Neural progenitor cell (in vitro differentiated cells): ENCODE measurements at places on chromosomes 5 and 9. TPM values are rescaled to one million over a fixed set of nuclear protein-coding genes. Genes with fewer than 3 reads are reported as not detected.
A peak's percentile ranks its signal among the peaks of the same experiment; 100 is the strongest.

WDR31 gene
- 2.5 and 3.2 TPM in 2 replicates for total RNA-seq

DNA sequence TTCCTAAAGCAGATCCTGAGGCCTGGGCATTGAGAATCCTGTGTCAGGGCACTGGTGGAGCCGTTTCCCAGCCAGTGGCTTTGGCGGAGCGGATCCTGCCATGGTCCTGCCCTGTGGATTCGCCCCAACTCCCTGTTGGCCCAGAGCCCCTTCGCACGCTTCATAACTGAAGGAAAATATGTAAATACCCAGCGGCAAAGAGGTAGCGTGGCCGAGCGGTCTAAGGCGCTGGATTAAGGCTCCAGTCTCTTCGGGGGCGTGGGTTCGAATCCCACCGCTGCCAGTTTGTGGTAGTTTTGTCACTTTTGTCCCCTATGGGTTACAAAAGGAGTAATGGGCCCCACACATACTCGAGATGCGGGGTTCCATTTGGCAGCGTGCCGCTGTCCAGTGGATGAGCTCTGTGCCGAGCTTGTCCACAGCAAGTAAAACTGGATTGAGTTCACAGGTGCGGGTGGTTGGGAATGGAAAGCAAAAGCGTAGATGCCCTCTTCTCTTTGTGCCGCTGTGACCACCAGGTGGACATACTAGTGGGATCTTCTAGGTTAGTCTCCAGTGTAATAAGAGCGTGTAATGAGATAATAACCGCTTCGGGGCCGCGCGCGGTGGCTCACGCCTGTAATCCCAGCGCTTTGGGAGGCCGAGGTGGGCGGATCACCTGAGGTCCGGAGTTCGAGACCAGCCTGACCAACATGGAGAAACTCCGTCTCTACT lies 17.3 kb downstream of the TRIM7 start:
- H3K4me1 ChIP-seq, result peaks cover 2% of the 10 kb centered on the region
- H3K36me3 ChIP-seq, result no peaks in the 10 kb centered on the region
- no peak overlapping the region for H3K27ac ChIP-seq
- peak; percentile 84 for DNase-seq
- H3K27me3 ChIP-seq, result peaks cover 31% of the 10 kb centered on the region

RFESD gene
- 3.6 and 4.4 TPM in 2 replicates for total RNA-seq

- no peak overlapping the region for H3K27ac ChIP-seq
- no peaks in the 10 kb centered on the region for H3K4me1 ChIP-seq
- H3K4me3 ChIP-seq, result no peak overlapping the region
- no peaks in the 10 kb centered on the region for H3K27me3 ChIP-seq
These were observed 298.5 kb upstream of the CDH18 start for GRCh38 chr5:20286512-20286911.

GRCh38 chr5:138466900-138467710 lies 1.8 kb downstream of the EGR1 start:
- DNase-seq, result no peak
- H3K27ac ChIP-seq, result no peak overlapping the region
- no peaks in the 10 kb centered on the region for H3K36me3 ChIP-seq
- peak overlapping the region; percentile 90 for H3K4me3 ChIP-seq
- peaks cover 32% of the 10 kb centered on the region for H3K27me3 ChIP-seq

DNA sequence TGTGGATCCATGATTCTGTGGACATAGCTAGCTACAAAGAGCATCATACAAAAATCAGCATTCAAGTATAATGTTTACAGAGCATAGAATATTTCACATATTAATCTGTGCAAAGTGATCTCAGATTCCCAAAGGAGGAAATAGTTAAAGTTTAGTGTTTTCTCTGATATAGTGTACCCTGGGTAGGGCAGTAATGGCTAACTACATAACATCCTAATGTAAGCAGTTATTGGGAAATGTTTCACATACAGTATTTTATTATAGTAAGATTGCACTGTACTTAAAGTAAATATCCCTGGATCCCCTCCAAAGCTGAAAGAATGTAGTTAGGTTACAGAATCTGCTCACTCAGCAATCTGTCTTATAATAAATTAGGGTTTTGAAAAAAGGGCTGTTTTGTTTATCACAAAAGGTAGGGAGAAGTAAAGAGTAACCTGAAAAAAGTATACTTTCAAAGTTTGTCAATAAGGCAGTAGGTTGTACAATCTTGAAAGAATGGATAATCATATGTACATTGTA lies 52.5 kb upstream of the SMARCA2 start:
- H3K4me3 ChIP-seq, result no peak overlapping the region
- no peak overlapping the region for H3K27ac ChIP-seq
- no peak for DNase-seq
